ENCODE measurements at places on chromosomes 1 and 21.
A peak's percentile ranks its signal among the peaks of the same experiment; 100 is the strongest.

DNA sequence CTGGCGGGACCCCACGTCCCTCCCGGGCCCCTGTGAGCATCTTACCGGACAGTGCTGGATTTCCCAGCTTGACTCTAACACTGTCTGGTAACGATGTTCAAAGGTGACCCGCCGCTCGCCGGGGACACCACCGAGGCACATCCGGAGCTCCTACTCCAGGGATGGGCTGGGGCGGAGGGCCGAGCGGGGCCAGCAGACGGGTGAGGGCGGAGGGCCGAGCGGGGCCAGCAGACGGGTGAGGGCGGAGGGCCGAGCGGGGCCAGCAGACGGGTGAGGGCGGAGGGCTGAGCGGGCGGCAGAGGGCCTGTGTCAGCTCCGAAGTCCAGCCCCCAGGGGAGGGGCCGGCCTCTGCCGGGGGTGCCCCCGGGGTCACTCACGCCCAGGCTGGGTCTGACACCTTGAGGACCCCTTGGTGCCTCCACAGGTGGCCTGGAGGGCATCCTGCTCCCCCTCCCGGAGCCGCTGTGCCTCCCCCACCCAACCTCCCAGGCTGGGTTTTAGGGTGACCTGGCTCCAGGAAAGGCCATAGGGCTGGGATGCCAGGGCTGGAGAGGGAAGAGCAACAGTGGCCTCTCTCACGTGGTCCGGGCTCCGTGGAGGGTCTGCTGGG lies 5.7 kb upstream of the TTLL10 start:
- no peak for DNase-seq

GRCh38 chr1:8004113-8004802 lies 21.9 kb downstream of the ERRFI1 start:
- DNase-seq: no peak

DNA sequence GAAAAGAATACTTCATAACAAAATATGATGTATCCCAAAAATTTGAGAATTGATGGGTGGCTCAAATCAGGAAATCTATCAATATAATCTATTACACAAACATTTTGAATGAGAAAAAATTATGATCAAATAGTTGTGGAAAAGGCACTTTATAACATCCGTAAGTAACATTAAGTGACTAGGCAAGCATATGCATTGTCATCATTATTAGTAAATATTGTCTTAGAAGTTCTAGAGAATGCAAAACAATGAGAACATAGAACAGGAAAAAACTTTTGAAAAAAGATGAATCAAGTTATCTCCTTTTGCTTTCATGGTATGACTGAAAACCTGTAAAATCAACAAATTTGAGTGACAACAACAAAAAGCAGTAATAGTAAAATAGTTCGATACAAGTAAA lies 42.9 kb downstream of the VCAM1 start:
- no peak for DNase-seq

DNA sequence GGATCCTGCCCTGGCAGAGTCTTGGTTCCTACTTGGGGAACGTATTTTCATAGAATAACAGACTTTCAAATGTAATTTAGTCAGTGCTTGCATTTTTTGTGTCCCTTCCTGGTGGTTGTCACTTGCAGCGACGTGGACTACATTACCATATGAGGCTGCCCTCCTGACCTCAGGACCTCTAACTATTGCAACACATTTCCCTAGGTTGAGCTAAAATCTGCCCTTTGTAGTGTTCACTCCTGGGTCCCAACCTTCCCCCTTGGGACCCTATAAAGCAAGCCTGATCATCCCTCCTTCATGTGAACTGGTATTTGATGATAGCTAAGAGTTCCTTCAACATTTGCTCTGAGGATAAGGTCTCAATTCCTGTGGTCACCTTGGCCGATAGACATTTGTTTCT lies 95.6 kb upstream of the CACNA1E start:
- no peak for DNase-seq

- DNase-seq: no peak
Measured at GRCh38 chr1:65189576-65190115, 41.6 kb downstream of the AK4 start.

DNA sequence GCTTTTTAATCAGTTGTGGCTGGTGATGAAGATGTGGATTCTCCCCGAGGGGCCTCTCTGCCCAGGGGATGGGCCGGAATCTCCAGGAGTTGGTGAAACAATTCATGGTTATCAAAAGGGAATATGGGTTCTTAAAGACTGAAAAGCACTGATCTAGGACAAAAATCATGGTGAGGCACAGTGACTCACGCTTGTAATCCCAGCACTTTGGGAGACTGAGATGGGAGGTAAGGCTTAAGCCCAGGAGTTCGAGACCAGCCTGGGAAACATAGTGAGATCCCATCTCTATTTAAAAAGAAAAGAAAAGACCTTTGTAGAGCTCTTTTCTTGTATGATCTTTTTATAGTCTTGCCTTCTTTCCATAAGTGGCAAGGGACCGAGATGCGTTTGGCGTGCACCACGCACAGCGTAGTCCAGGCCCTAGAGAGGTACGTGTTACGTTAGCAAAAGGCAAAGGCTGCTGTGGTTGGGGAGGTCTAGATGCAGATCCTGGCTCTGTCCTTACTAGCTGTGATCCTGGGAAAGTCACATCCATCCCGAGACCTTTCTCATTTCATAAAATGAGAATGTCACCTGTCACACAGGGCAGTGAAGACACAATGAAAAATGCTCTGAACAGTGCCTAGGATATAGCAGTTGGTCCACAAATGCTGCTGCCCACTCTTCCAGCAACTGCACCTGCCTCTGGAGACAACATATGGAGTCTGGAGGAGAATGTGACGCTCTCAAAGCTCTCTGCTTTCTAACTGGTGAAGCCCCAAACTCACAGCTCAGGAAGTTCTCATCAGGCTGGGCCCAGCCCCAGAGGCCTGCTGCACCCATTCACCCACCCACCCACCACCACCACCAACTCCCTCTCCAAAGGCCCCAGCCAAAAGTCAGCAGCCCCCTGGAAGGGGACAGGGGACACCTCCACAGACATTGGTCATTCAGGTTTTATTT lies 54.8 kb downstream of the KIF21B start:
- no peak for DNase-seq

DNA sequence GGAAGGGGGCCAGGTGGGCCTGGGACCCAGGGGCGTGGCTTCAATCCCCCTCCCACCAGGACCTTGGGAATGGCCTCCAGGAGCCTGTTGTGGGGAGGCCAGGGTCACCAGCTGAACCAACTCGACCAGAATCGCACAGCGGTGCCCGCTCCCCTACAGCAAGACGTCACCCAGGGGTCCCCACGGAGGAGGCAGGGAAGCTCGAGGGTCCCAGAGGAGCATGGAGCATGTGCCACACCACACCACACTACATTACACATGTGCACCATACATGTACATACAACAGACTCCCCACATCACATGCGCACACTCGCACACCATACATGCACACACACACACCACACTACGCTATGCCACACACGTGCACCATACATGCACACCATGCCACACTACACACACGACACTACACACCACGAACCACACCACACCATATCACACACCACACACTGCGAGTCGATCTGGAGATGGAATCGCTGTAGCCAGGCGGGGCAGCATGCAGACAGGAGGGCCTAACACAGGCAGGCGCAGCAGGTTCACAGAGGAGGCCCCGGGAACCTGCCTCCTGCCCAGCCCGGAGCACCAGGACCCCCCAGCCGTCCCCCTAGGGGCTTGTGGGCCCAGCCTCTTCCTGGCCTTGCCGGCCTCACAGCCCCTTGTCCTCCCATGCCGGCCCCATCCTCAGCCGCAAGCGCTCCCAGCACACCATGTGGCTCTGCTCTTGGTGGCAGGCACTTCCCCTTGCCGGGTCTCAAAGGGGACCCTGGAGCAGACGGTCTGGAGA lies 596 bp downstream of the ITGB2 start:
- DNase-seq: no peak

DNA sequence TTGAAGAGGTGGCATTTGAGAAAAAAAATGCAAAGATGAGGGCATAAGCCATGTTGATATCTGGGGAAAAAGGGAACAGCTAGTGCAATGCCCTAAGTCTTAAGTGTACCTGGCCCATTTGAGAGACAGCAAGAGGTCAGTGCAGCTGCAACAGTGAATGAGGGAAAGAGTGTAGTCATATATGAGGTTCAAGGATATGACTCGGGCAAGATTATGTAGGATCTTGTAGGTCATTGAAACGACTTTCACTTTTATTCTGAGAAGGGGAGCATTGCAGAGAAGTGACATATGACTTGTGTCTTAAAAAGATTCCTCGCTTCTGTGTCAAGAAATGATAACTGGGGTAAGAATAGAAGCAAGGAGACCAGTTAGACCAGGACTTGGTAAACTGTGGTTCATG lies 31.0 kb downstream of the NTMT2 start:
- DNase-seq: no peak

GRCh38 chr1:40842207-40842606 lies 20.0 kb downstream of the CITED4 start:
- no peak for DNase-seq

- peak; percentile 94 for DNase-seq
Measured at GRCh38 chr1:205849619-205850355, at the start of gene PM20D1. Gene PM20D1 (minus strand): TSS chr1:205850132. CDS start chr1:205850072, 60 bp downstream.

DNA sequence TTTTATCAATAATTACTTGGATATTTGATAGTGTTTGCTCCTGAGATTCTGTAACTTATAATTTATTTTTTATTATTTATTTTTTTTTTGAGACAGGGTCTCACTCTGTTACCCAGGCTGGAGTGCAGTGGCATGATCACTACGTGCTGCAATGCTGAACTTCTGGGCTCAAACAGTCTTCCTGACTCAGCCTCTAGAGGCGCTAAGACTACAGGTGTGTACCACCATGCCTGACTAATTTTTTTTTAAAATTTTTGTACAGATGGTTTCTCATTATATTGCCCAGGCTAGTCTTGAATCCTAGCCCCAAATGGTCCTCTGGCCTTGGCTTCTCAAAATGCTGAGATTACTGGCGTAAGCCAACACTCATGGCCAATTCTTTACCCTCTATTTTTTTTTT lies 845.5 kb upstream of the ADGRL4 start:
- no peak for DNase-seq

DNA sequence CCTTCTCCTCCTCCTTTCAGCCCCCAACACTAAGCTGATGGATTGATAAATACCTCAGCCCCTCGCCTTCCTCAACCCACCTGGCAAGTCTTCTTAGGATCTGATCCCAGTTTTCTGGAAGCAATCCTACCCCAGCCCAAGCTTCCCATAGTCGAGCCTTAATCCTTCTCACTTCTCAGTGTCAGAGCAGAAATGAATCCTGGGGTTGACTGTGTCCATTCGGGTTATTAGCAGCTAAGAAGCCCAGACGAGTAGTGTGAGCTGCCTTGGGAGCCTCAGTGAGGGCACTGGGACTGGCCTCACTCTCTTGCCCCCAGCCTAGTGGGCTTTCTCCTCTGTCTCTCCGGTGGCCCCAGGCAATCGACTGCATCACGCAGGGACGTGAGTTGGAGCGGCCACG lies 12.4 kb upstream of the PEAR1 start:
- DNase-seq: no peak

GRCh38 chr21:26140164-26140579 lies 30.4 kb downstream of the APP start:
- no peak for DNase-seq

Data from CD4-positive, alpha-beta T cell treated with Interleukin-2 at 100 ng/mL for 4 hours (primary cell).